ENCODE measurements at places on chromosomes 11 and 22. TPM values are rescaled to one million over a fixed set of nuclear protein-coding genes. Genes with fewer than 3 reads are reported as not detected.

GRCh38 chr11:60985991-60986915, 14.8 kb downstream of the CD6 start:
- H3K4me1 ChIP-seq, result no peaks in the 10 kb centered on the region
- H3K27me3 ChIP-seq, result no peaks in the 10 kb centered on the region
- no peak for DNase-seq
- H3K4me3 ChIP-seq, result no peak overlapping the region

DNA sequence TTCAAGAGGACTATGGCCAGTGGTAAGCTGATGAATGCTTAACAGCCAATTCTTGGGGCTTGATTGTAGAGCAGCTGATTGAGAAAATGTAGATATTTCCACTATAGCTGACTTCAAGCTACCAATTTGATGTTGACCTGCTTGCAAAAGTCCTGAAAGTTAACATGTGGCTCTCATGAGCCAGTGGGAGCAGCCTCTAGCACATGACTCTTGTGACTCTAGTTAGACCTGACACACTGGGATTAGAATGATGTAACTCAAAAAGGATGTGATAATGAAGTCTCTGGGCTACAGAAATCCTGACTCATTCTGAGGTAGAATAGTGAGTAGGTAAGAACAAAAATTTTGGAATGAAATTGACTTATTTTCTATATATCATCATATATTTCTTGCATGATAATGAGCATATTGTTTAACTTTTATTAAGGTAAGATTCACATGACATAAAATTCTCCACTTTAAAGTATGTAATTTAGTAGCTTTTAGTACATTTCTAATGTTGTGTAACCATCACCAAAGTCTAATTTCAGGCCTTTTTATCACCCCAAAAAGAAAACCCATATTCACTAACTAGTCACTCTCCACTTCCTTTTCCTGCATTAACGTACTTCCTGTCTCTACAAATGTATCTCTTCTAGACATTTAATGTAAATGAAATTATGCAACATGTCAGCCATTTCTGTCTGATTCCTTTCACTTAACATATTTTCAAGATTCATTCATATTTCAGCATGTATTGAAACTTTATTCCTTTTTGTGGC, 16.1 kb upstream of the OR52H1 start:
- no peaks in the 10 kb centered on the region for H3K36me3 ChIP-seq
- no peak overlapping the region for H3K4me3 ChIP-seq
- H3K4me1 ChIP-seq, result no peaks in the 10 kb centered on the region
- no peak overlapping the region for H3K27ac ChIP-seq

DNA sequence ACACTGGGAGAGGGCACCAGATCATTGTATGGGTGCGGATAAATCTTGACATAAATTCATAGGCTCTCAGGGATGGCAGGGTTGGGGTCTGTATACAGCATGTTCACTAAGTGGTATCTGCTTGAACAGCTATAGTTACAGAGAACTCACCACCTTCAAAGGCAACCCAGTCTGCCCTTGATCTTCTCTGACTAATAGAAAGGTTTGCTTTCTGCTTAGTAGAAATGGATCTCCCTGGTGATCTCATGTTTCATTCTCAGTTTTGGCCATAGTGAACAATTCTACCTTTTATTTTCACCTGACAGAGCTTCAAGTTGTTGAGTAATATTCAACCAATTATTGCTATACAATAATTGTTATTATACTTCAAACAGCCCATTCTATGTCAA, 32.4 kb downstream of the CNTF start:
- no peak overlapping the region for H3K4me3 ChIP-seq
- no peaks in the 10 kb centered on the region for H3K36me3 ChIP-seq
- H3K27ac ChIP-seq, result no peak overlapping the region
- no peaks in the 10 kb centered on the region for H3K4me1 ChIP-seq
- no peak for DNase-seq

DNA sequence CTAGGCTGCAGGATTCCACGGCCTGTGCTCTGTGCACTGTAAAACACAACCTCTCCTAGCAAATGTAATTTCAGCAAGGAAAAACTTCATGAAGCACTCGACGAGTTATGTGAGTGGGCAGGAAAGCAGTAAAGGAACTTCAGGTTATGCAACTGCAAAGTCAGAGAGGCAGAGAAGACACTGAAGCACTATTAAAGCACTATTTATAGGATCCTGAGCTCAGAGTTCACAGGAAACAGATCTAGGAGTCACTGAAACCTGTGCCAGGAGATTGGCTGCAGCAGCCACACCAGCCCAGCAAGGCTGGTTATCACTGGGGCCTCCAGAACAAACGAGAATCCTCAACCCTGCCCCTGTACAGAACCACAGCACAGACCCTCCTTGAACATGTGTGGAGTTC, 2.5 kb downstream of the SMIM35 start:
- no peaks in the 10 kb centered on the region for H3K4me1 ChIP-seq
- no peak overlapping the region for H3K27ac ChIP-seq
- no peak for DNase-seq

Gene MAPK8IP2
- 0.24 TPM for total RNA-seq

Gene ZNHIT2
- total RNA-seq, result 7.5 TPM

DNA sequence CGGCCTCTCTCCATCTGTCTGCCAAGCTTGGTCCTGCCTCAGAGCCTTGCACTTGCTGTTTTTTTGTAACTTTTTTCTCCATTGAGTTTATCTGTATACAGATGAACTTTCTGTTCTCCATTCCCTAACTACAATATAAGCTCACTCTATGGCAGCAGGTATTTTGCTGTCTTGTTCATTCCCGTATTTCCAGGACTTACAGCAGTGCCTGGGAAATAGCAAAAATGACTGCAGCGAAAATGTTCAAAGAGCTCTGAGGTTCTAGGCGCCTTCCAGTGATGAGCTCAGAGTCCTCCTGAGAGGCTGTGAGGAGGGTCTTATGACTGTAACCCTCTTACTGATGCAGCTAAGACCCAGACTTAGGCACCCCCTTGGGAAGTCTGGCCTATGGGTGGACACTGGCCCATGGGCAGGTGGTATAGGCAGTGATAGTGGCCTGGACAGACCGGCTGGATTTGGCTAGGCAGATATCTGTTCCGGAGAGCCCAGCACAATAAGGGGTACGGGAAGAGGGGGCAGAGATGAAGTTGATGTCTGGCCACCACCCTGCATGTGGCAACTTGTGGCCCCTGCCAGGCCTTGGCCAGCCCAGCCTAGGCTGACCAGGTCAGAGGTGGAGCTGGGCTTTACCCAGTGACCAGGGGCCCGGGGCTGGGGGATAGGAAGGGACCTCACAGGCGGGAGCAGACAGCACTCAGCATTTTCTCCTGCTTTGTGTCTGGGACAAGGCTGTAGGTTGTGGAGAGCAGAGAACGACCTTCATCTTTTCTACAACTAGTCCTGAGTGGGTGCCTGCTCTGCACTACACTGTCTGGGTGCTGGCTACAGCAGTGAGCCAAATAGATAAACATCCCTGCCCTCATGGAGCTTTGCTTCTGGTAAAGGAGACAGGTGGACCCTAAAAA, 4.6 kb downstream of the ATF4 start:
- no peaks in the 10 kb centered on the region for H3K4me1 ChIP-seq
- H3K27me3 ChIP-seq, result no peaks in the 10 kb centered on the region
- no peak overlapping the region for H3K4me3 ChIP-seq

- no peaks in the 10 kb centered on the region for H3K36me3 ChIP-seq
- no peak overlapping the region for H3K4me3 ChIP-seq
- DNase-seq, result no peak
- no peak overlapping the region for H3K27ac ChIP-seq
Measured at GRCh38 chr11:27847496-27847895, 147.2 kb upstream of the BDNF start.

Gene SMIM35
- not detected for total RNA-seq

DNA sequence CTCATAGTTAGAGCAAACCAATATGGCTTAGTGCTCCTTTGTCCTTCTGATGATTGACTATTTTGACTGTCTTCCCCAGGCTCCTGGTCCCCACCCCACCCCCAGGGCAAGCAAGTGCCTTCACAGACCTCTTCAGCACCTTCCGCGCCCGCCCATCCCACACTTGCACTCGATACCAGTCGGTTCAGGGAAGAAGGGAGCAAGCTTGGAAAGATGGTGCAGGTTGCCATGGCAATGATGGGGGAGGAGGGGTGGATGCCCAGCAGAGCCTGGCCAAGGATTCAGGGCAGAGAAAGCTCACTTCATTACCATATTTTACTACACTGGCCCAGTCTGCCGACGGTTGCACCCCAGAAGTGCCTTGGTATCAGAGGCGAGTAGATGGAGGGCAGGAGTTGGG, 2.2 kb downstream of the TMEM132A start:
- H3K4me3 ChIP-seq, result no peak overlapping the region
- DNase-seq, result no peak
- no peak overlapping the region for H3K27ac ChIP-seq
- H3K36me3 ChIP-seq, result peaks cover 9% of the 10 kb centered on the region

DNA sequence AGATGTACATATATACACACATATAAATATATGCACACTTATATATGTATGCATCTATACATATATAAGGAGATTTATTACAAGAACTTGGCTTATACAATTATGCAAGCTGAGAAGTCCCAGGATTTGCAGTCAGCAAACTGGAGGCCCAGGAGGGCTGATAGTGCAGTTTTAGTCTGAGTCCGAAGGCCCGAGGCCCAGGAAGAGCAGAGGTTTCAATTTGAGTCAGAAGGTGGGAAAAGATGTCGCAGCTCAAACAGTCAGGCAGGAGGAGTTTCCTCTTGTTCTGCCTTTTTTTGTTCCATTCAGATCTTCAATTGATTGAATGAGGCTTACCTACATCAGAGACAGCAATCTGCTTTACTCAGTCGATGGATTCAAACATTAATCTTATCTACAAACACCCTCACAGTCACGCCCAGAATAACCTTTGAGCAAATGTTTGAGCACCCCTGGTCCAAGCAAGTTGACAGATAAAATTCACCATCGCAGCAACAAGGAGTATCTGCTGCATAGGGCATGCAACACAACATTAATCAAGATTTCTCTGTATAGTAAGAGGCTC, 4.0 kb upstream of the SGSM1 start:
- no peak overlapping the region for H3K4me3 ChIP-seq
- no peak for DNase-seq
- H3K27ac ChIP-seq, result no peak overlapping the region
- no peaks in the 10 kb centered on the region for H3K27me3 ChIP-seq
- no peaks in the 10 kb centered on the region for H3K36me3 ChIP-seq

GRCh38 chr11:110939471-110939870, 227.2 kb upstream of the ARHGAP20 start:
- no peak overlapping the region for H3K27ac ChIP-seq
- DNase-seq, result no peak
- no peaks in the 10 kb centered on the region for H3K4me1 ChIP-seq

Gene UPK3A
- not detected for total RNA-seq

Gene TBX10
- total RNA-seq, result not detected

Gene IGSF9B
- total RNA-seq, result 59.7 TPM

- H3K27ac ChIP-seq, result peak overlapping the region; percentile 53
- H3K4me3 ChIP-seq, result no peak overlapping the region
- peak; percentile 91 for DNase-seq
- H3K36me3 ChIP-seq, result no peaks in the 10 kb centered on the region
- no peaks in the 10 kb centered on the region for H3K4me1 ChIP-seq
- no peaks in the 10 kb centered on the region for H3K27me3 ChIP-seq
Measured at GRCh38 chr22:19844377-19845053, 10.2 kb downstream of the GNB1L start.

Gene MIAT
- 5.0 TPM for total RNA-seq

DNA sequence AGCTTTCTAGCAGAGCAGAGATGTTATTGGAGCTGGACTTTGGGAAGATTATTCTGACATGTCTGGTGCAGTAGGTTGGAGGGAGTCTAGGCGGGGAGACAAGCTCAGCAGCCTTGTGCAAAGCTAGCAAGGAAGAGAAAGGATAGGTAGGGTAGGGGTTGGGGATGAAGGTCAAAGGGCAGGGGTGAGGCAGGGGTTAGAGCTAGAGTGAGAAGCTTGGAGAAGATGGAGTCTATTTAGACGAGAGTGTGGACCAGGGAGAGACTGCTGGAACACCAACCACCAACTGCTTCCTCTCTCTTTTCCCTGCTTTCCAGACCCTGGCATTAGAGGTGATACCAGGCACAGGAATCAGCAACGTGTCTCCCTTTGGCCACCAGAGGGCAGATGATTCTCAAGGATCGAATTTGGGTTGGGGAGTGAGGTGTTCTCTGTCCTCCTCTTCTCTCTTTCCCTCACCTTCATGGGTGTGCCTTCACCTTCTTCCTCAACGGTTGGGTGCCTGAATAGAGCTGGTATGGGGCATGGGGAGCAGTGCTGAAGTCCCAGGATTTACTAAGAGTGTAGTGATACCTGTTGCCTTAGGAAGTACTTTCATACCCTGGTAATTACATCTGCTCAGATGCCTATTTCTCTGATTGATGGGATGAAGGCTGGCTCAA, 1.8 kb upstream of the MARK2 start:
- H3K27me3 ChIP-seq, result no peaks in the 10 kb centered on the region
- peak; percentile 79 for DNase-seq
- H3K4me3 ChIP-seq, result no peak overlapping the region
- peaks cover 6% of the 10 kb centered on the region for H3K4me1 ChIP-seq
- no peaks in the 10 kb centered on the region for H3K36me3 ChIP-seq

GRCh38 chr11:93783765-93784144, 327 bp upstream of the MED17 start:
- DNase-seq, result peak; percentile 78
- H3K4me1 ChIP-seq, result no peaks in the 10 kb centered on the region
- no peaks in the 10 kb centered on the region for H3K27me3 ChIP-seq
- no peaks in the 10 kb centered on the region for H3K36me3 ChIP-seq
- no peak overlapping the region for H3K27ac ChIP-seq
- peak overlapping the region; percentile 60 for H3K4me3 ChIP-seq

GRCh38 chr11:2721210-2721916, 21.6 kb upstream of the KCNQ1OT1 start:
- no peak overlapping the region for H3K27ac ChIP-seq
- H3K4me1 ChIP-seq, result no peaks in the 10 kb centered on the region
- no peaks in the 10 kb centered on the region for H3K36me3 ChIP-seq
- no peaks in the 10 kb centered on the region for H3K27me3 ChIP-seq
- H3K4me3 ChIP-seq, result no peak overlapping the region
- no peak for DNase-seq

GRCh38 chr11:13269775-13270174, 7.8 kb upstream of the BMAL1 start:
- H3K27ac ChIP-seq, result no peak overlapping the region
- DNase-seq, result no peak
- H3K36me3 ChIP-seq, result no peaks in the 10 kb centered on the region
- H3K4me1 ChIP-seq, result peaks cover 3% of the 10 kb centered on the region

GRCh38 chr11:34730544-34731295, 109.8 kb downstream of the EHF start:
- no peak overlapping the region for H3K4me3 ChIP-seq
- peaks cover 3% of the 10 kb centered on the region for H3K27me3 ChIP-seq
- no peaks in the 10 kb centered on the region for H3K36me3 ChIP-seq
- H3K27ac ChIP-seq, result no peak overlapping the region

- H3K36me3 ChIP-seq, result no peaks in the 10 kb centered on the region
- no peak overlapping the region for H3K27ac ChIP-seq
Measured at GRCh38 chr22:17842386-17842785, 68.1 kb upstream of the BID start.

DNA sequence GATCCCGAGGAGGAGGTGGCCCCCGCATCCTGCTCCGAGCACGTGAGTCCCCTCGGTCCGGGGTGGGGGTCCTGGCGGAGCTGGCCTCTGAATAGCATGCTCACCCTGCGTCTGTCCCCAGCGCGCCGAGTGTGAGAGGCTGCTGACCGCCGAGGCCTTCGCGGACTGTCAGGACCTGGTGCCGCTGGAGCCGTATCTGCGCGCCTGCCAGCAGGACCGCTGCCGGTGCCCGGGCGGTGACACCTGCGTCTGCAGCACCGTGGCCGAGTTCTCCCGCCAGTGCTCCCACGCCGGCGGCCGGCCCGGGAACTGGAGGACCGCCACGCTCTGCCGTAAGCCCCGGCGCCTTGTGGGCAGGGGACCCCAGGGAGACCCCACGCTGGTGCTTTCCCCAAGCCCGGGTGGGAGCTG, 3.5 kb downstream of the MUC2 start:
- peak; percentile 69 for DNase-seq
- H3K4me1 ChIP-seq, result no peaks in the 10 kb centered on the region
- H3K4me3 ChIP-seq, result no peak overlapping the region
- no peaks in the 10 kb centered on the region for H3K36me3 ChIP-seq
- no peak overlapping the region for H3K27ac ChIP-seq
